Astrocyte (in vitro differentiated cells and primary cell): ENCODE measurements at places on chromosomes 7 and 10. TPM values are rescaled to one million over a fixed set of nuclear protein-coding genes. Genes with fewer than 3 reads are reported as not detected.

- no peak for DNase-seq
Observed at GRCh38 chr7:19663816-19664462, 44.9 kb downstream of the POLR1F start.

DNA sequence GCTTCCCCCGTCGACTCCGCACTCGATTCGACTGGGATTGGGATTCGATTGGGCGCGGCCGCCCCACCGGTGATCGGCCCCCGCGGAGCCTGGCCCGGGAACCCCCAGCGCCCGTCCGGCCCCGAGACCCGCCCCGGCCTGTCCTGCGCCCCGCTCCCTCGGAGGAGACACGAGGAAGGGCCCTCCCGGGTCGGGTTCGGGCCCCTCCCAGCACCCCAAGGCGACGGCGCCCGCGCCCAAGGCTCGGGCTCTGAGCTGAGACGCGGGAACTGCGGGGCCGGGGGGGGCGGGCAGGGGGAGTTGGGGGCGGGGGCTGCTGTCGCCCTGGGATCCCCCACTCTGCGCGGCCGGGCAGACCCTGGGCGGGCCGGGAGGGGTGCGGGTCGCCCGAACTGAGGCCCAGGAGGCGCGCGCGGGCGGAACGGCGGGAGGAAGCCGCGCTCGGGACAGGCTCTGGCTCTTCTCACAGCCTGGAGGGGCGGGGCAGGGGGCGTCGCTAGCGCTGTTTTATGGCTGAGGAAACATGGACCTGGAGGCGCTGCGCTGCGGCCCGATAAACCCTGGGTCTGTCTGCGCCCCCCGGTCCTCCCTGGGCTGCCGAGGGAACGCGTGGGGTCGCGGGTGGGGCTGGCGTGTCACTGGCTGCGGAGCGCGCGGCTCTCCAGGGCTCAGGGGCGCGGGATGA is 1.7 kb upstream of the NKX6-2 start:
- DNase-seq, result no peak

Gene ELMO1
- 17.8 and 20.4 TPM in 2 replicates for total RNA-seq

DNA sequence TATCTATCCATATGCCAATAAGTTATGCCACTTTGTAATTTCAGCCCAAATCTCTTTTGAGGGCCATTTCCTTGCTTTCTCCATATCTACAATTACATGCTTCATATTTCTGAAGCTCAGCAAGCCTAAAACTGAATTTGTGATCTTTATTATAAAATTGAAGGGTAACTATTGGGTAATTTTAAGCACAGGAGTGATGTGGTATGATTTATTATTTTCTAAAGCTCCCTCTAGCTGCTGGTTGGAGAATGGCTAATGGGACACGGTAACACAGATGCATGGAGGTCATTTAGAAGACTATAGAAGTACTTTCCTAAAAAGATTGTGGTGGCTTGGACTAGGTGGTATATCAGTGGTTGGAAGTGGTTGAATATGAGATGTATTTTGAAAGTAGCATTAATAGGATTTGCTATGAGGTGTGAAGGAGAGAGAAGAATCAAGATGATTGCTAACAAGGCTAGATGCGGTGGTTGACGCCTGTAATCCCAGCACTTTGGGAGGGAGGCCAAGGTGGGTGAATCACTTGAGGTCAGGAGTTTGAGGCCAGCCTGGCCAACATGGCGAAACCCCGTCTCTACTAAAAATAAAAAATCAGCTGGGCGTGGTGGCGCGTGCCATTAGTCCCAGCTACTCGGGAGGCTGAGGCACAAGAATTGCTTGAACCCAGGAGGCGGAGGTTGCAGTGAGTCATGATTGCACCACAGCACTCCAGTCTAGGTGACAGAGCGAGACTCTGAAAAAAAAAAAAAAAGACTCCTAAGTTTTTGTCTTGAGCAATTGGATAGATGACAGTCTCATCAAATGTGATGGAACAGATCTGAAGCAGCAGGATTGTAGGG is 13.9 kb downstream of the KLHDC10 start:
- peak; percentile 61 for DNase-seq
